ENCODE measurements at places on chromosomes 13 and 19. TPM values are rescaled to one million over a fixed set of nuclear protein-coding genes. Genes with fewer than 3 reads are reported as not detected.

DNA sequence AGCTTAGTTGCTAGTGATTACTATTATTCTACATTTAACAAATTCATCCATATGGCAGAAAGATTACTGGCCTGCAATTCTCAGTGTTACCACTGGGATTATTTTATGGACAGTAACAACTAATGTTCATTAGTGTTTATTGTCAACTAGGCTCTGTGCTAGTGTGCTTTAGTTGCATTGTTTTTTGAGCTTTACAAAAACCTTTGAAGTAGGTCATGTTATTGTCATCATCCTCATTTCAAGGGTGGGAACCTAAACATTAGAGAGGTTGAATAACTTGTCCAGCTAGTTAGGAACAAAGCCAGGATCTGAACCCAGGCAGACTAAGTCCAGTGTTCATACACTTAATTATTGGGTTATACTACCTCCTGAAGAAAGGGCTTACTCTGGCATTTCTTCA lies 27.8 kb upstream of the TDRD3 start:
- H3K27ac ChIP-seq: no peak overlapping the region
- H3K36me3 ChIP-seq: no peaks in the 10 kb centered on the region
- no peak for DNase-seq

GRCh38 chr13:47869776-47870175 lies 131.3 kb downstream of the SUCLA2 start:
- H3K36me3 ChIP-seq: no peaks in the 10 kb centered on the region
- no peaks in the 10 kb centered on the region for H3K27me3 ChIP-seq
- H3K4me3 ChIP-seq: no peak overlapping the region
- DNase-seq: no peak

DNA sequence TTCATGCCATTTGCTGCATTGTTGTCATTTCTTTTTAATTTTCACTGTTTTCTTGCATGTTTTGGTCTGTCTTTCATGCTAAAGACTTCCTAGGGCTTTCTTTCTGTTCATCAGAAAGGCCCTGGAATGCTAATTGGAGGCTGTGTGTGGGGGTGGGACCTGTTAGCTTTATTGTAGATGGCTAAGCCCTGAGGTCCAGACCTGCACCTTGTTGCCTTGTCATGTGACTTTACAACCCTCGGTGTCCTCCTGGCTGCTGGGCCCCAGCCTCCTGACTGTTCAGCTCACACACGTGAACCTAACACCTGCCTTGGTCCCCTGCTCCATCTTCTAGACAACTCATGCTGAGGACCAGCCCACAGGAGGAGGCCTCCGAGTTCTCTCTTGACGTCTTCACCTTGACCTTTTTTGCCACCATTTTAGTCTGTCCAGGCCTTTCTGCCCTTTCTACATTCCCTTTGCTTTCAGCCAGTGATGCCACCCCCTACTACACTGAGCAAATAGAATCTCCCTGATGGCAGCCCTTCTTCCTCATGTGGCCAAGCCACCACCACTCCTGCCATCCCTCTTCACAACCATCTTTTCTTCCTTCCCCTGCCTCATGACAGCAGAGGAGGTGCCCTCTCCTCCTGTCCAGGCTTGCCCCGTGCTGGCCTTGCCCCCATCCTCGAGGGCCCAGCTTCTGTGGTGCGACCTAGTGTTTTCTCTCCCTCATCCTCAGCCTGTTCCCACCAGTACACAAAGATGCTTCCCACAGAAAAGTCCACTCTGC lies 41.4 kb upstream of the GPI start:
- H3K27ac ChIP-seq: no peak overlapping the region
- no peak overlapping the region for H3K4me3 ChIP-seq
- no peak for DNase-seq
- H3K36me3 ChIP-seq: peaks cover 60% of the 10 kb centered on the region
- peaks cover 5% of the 10 kb centered on the region for H3K4me1 ChIP-seq

GRCh38 chr13:22120646-22121045 lies 449.8 kb downstream of the FGF9 start:
- no peak overlapping the region for H3K4me3 ChIP-seq
- H3K36me3 ChIP-seq: no peaks in the 10 kb centered on the region
- H3K4me1 ChIP-seq: no peaks in the 10 kb centered on the region
- no peaks in the 10 kb centered on the region for H3K27me3 ChIP-seq
- no peak overlapping the region for H3K27ac ChIP-seq

- no peak for DNase-seq
- peaks cover 9% of the 10 kb centered on the region for H3K4me1 ChIP-seq
- no peak overlapping the region for H3K27ac ChIP-seq
- peaks cover 16% of the 10 kb centered on the region for H3K36me3 ChIP-seq
- no peaks in the 10 kb centered on the region for H3K27me3 ChIP-seq
- no peak overlapping the region for H3K4me3 ChIP-seq
Observed at GRCh38 chr19:1602091-1602707, 3.1 kb downstream of the UQCR11 start.

DNA sequence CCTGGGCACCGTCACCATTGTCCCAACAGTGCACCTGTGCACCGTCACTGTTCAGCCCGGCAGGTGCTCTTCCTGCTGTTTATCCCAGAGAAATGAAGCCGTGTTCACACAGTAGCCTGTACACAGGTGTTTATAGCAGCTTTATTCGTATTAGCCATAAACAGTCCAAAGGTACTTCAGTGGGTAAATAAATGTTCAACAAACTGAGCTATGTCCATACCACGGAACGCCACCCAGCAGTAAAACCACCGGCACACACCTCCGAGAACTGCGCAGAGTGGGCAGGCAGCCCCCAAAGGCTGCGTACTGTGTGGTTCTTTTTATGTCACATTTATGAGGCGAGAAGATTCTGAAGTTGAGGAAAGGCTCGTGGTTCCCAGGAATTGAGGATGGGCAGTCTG lies 44.9 kb upstream of the DCUN1D2 start:
- H3K4me3 ChIP-seq: no peak overlapping the region
- H3K27me3 ChIP-seq: no peaks in the 10 kb centered on the region
- peaks cover 24% of the 10 kb centered on the region for H3K36me3 ChIP-seq
- no peak for DNase-seq
- H3K27ac ChIP-seq: no peak overlapping the region

DNA sequence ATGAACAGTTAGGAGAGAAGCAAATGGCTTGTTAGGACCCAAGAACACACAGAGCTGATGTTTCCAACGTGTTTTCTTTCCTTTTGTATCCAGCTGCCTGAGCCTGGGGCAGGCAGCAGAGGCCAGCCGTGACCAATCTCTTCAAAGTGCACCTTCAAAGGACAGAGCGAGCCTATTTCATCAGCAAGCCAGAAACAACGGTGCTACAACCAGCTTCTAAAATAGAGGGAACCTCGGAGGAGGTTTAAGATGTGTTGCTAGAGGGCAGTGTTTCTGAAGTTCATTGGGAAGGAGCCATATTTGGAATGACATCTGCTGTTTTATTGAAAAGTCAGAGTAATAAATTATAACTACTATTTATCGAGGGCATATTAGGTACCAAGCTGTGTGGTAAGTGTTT lies 56.2 kb upstream of the RFC3 start:
- H3K36me3 ChIP-seq: no peaks in the 10 kb centered on the region
- no peaks in the 10 kb centered on the region for H3K27me3 ChIP-seq
- H3K4me3 ChIP-seq: no peak overlapping the region
- H3K27ac ChIP-seq: no peak overlapping the region

DNA sequence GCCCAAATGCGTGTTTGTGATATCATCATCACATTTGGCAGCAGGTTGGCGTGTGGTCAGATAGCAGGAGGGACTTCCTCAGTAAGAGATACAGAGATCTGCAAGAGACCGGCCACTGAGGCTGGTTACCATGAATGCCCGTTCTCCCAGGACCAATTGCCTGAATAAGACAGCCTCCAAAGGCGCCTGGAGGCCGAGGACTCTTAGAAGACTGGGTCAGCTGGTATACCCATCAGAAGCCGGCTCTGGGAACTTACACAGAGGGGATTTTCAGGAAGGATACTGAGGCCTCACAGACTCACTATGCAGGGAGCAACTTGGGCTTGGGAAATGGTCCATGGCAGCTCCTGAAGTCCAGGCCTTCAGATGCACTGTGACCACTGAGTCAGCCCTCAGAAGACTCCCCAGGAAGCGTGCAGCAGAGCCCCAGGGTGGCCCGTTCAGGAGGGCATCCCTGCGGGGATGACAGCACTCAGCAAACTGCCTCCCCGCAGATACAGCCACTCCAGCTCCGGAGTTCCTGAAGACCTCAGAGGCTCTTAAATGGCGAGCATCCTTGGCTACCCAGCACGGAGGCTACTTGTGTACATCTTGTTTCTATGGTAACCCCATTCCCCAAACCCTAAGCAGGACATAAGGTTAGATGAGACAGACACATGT lies 26.4 kb upstream of the VSTM2B start:
- peaks cover 47% of the 10 kb centered on the region for H3K27me3 ChIP-seq
- H3K4me3 ChIP-seq: no peak overlapping the region
- no peak for DNase-seq
- H3K36me3 ChIP-seq: no peaks in the 10 kb centered on the region

DNA sequence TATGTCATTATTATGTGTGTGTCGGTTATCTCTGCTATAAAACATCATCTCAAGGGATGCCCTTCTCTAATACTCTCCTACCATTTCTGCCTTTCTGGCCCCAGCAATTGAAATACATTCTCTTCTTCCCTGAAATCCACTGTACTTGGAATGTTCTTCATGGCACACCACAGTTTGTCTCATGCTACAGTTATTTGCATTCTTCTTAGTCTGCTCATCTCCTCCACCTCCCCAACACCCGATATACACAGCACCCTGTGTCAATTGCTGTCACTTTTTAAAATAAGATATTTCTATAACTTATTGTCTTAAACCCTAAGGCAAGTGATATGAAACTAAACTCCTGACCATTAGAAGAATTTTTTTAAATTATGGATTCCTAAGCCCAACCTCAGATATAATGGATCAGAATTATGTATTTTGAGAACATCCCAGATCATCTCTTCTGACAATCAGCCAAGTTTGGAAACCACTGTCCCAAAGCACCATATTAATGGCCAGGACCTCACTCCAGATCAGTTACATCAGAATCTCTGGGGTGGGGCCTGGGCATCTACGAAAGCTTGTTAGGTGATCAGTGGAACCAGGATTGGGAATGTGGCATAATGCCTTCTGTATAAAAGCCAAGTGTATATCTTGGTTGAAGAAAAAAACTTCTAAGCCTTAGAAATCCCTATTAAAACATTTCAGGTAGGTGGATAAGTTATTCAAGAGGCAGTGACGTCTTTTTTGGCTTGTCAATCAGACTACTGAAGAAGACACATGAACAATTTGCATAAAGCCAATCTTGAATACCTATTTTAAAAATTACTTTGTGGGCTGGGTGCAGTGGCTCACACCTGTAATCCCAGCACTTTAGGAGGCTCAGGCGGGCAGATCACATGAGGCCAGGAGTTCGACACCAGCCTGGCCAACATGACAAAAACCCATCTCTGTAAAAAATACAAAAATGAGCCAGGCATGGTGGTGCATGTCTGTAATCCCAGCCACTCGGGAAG lies 30.0 kb upstream of the KBTBD7 start:
- H3K27me3 ChIP-seq: no peaks in the 10 kb centered on the region
- DNase-seq: no peak
- no peaks in the 10 kb centered on the region for H3K4me1 ChIP-seq
- H3K4me3 ChIP-seq: no peak overlapping the region
- H3K36me3 ChIP-seq: no peaks in the 10 kb centered on the region

- no peaks in the 10 kb centered on the region for H3K27me3 ChIP-seq
- no peak overlapping the region for H3K27ac ChIP-seq
- H3K4me3 ChIP-seq: no peak overlapping the region
- no peak for DNase-seq
Observed at GRCh38 chr13:112003396-112003795, 63.6 kb upstream of the SOX1 start.

GRCh38 chr19:18156841-18157464 lies 4.0 kb downstream of the PIK3R2 start:
- no peak overlapping the region for H3K4me3 ChIP-seq
- peaks cover 13% of the 10 kb centered on the region for H3K36me3 ChIP-seq
- H3K27ac ChIP-seq: no peak overlapping the region
- H3K27me3 ChIP-seq: no peaks in the 10 kb centered on the region

DNA sequence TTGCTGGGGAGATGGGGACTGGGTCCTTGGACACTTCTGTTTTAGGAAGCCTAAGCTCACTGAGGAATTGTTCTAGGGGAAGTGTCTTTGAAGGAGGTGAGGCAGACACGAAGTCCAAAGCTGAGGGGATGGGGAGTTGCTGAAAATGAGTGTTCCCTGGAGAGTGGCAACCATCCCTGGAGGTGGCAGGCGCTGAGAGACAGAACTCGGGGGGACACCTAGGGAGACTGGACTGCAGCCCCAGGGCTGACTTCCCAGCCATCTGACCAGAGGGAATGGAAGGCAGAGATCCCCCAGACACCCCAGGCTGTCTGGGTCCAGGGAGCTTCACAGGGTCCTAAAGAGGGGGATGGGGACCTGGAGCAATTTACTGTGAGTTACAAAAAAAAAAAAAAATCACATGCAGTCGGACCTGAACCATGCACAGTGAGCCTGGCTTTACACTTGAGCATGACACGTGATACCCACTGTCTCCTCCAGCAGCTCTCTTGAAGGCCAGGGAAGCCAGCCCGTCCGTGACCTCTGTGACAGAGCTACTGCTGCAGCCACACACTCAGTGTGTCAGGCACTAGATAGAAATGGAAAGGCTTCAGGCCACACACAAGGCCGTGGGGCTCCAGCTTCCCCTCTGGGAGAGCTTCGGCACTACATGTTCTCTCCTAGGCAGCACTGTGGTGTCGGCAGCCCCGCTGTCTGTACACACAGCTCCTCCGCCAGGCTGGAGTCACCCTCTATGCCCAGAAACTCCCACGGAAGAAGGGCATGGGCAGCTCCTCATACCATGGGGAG lies 77.1 kb upstream of the KCTD15 start:
- H3K36me3 ChIP-seq: no peaks in the 10 kb centered on the region
- no peak overlapping the region for H3K4me3 ChIP-seq
- H3K27ac ChIP-seq: no peak overlapping the region
- no peak for DNase-seq
- H3K4me1 ChIP-seq: no peaks in the 10 kb centered on the region

DNA sequence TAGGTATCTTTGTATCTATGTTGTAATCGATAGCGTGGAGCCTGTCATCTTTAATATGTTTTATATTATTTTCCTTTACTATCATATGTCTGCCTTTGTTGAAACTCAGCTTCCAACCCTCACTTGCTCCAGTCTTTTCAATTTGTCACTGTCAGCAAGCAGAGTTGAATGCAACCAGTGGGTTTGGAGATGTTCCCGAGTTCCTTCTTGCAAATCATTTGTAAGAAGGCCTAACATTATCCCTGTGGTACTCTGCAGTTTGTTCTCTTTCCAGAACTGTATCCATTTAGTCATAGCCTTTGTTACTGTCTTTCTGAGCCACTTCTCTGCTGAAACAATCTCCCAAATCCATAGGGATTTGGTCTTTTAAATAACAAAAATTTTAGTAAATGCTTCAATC lies 41.8 kb downstream of the RNASEH2B start:
- no peak for DNase-seq
- no peak overlapping the region for H3K27ac ChIP-seq
- H3K27me3 ChIP-seq: no peaks in the 10 kb centered on the region
- H3K4me3 ChIP-seq: no peak overlapping the region
- H3K36me3 ChIP-seq: peaks cover 3% of the 10 kb centered on the region

Gene THSD1
- total RNA-seq: 0.63 TPM

Gene FFAR1
- total RNA-seq: not detected

Gene CEACAM4
- total RNA-seq: 1.0 TPM

Gene PTPRH
- total RNA-seq: not detected

Gene CCL25
- total RNA-seq: 1.4 TPM

Gene SELENOV
- total RNA-seq: not detected

Gene RFPL4AL1
- not detected for total RNA-seq

Gene CLDND2
- total RNA-seq: 2.0 TPM

Data from T-cell (primary cell).